ENCODE measurements at places on chromosomes 2 and 18.

GRCh38 chr2:214575465-214575864 is 164.6 kb downstream of the VWC2L start:
- DNase-seq, result no peak

DNA sequence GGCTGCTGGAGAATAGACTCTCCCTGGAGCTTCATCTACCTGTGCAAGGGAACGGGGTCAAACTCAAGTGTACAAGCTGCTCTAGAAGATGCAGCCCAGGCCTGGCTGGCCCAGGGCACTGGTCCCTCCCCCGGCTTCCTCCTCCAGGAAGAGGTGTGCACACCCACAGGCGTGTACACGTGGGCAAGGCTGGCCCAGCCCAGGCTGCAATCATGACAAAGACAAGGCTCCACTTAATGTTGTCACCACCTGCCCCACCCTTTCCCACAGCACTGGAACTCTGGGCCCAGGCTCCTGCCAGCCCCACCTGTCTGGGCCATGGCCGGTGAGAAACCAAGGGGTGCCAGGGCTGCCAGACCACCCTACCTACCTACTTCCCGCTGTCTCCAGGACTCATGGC is 29.6 kb upstream of the ALPP start:
- DNase-seq, result no peak

GRCh38 chr18:76721207-76721996 is 101.0 kb upstream of the ZNF236 start:
- DNase-seq, result no peak

- DNase-seq, result no peak
Observed at GRCh38 chr2:109264595-109265328, 135.8 kb downstream of the SH3RF3 start.

GRCh38 chr18:38940863-38941531 is 1375.4 kb upstream of the CELF4 start:
- DNase-seq, result peak; percentile 86

Data from natural killer cell treated with Interleukin-12 subunit alpha and Interleukin-12 subunit beta and Interleukin-15 and Interleukin-18, amount 100 ng/mL, for 72 hours (primary cell).